ENCODE measurements at places on chromosomes 1 and 21.

DNA sequence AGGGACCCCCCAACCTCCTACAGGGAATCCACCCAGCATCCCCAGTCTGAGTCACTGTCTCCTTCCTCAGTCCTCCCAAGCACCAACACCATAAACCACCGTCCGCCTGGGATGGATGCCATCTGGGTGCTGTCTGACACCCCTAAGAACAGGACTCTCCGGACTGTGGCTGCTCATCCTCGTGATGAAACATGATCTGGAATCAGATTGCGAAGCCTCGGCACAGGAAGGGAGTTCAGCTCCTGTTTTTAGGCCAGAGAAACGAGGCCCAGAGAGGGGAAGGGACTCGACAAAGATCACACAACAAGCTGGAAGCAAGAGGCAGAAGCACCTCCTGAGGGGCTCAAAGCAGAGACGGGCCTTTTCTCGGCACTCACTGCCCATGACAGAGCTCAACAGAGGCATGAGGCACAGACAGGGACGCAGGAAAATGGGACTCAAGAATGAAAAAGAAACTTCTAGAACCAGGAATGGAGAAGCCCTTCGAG, 8.4 kb downstream of the KCNN3 start:
- no peak for DNase-seq

GRCh38 chr1:54721719-54722118, 6.1 kb downstream of the TTC4 start:
- no peak for DNase-seq

- DNase-seq, result no peak
Observed at GRCh38 chr1:17502326-17502778, 37.1 kb upstream of the ARHGEF10L start.

DNA sequence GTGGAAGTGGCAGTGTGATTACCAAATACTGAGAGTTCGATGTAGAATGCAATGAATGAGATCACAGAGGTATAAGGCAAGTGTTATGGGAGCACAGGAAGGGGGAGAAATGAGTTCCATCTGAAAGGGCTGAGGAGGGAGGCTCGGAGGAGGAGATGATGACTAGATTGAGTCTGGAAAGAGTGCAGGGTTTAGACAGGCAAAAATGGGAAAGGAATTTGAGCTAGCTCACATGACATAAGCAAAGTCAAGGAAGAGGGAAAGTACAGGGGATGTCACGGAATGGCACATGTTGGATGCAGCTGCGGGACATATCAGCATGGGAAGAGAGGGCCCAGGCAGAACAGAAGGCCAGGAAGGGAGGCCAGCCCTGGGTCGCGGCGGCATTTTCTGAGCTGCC, 132.7 kb downstream of the RUNX1 start:
- no peak for DNase-seq

GRCh38 chr21:41706678-41707077, 60.2 kb downstream of the RIPK4 start:
- no peak for DNase-seq

GRCh38 chr1:15965228-15965767, 10.6 kb downstream of the ZBTB17 start:
- DNase-seq, result no peak

GRCh38 chr1:47561523-47562007, 123.7 kb downstream of the FOXD2 start:
- DNase-seq, result no peak

DNA sequence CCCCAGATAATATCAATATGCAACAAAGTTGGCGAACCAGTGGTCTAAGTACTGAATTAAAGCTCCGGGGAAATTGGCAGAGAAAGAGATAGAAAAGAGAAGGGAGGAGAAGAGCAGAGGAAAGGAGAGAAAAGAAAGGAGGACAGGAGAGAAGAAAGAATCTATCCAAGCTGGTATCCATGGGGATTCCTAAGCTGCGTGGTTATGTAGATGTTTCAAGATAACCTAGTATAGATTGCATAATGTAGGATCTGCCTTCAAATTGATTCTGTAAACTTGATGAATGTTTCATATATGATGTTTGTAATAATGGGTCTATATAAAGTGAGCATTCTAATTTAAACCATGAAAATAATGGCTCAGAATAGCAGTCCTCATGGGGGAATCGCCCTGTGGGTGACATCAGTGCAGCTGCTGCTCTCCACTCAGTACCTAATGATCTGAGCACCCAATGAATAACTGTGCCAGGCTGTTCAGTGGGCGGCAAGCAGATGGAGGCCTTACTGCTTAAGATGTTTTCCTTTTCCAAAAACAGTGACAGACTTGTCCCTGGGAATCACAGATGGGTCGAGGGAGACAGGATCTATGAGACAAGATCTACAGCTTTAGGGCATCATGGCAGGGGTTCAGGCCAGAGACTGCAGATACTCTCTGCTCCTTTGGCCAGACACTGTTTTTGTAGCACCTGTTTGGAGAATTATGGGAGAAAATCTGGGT, 78.0 kb downstream of the LAMC2 start:
- DNase-seq, result no peak

DNA sequence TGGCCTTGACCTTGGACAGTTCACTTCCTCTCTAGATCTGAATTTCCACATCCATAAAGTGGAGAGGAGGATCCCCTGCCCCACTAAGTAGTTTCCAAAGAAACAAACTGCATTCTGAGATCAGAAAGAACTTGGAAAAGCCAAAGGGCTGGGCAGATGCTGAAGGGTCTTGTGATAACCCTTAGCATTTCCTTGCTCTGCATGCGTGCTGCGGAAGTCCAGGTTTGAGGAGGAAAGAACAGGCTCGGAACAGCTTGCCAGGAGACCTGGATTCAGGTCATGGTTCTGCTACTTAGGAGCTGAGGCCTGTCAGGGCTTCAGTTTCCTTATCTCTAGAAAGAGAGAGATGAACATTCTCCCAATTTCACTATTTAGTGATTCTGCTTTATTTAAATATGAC, 27.2 kb downstream of the IGFN1 start:
- no peak for DNase-seq

- DNase-seq, result no peak
Observed at GRCh38 chr1:98538106-98538505, 123.4 kb upstream of the SNX7 start.

- DNase-seq, result no peak
Observed at GRCh38 chr1:234231061-234231892, 142.0 kb upstream of the COA6 start.

GRCh38 chr21:21662776-21663175, 664.6 kb downstream of the NCAM2 start:
- no peak for DNase-seq

DNA sequence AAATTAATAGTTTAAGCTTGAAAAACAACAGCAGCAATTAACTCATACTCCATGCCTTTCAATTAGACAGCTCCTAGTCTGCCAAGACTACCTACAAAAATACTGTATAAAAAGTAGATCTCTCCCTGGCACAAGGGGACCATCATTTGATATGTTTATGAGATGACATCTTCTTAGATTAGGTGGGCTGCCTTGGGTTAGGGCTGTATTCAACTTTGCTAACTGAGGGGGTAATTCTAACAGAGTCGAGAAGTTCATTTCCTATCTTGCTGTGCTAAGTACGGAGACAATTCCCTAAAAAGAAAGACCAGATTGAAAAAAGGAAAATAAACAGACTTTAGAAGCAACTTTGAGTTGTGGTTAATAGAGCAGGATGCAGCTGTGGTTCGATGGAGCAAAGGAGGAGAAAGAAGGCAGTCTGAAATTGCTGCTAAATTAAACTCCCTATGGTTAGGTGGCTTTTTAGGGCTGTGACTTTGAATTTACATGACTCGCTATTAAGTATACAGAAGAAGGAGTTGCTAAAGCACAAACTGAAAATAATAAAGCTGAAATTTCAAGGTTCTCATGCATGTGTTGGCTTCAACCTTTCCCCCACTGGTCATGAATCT, 75.4 kb downstream of the CDC7 start:
- DNase-seq, result no peak

GRCh38 chr1:11594222-11594621, 60.0 kb downstream of the FBXO2 start:
- no peak for DNase-seq

DNA sequence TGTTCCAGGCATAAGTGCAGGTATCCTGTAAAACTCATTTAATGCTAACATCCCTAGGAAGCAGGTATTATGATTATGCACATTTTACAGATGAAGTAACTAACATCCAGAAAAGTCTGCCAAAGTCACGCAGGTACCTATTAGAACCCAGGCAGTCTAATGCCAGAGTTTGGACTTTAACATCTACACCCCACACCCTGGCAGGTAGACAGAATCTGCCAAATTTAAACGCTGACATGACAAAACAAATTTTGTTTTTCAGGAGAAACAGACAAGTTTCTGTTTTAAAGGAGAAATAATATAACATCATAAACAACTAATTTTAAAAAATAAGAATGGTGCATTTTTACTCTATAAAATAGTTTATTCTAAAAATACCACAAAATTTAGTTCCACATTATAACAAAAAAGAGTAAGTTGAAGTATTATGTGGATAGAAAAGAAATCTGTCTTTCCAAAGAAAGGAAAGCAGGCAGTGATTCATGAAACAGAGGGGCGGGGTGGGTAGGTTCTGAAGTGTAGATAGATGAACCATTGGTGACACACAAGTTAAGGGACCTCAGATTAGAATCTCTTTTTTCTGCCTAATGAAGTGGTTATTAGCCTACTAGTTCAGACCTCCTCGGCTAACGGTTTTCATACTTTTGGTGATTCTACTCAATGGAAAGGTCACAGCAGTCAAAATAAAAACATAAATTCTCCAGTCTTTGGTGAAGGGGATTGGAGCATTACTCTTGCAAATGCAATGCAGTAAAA, 1.7 kb downstream of the ASPM start:
- DNase-seq, result no peak

DNA sequence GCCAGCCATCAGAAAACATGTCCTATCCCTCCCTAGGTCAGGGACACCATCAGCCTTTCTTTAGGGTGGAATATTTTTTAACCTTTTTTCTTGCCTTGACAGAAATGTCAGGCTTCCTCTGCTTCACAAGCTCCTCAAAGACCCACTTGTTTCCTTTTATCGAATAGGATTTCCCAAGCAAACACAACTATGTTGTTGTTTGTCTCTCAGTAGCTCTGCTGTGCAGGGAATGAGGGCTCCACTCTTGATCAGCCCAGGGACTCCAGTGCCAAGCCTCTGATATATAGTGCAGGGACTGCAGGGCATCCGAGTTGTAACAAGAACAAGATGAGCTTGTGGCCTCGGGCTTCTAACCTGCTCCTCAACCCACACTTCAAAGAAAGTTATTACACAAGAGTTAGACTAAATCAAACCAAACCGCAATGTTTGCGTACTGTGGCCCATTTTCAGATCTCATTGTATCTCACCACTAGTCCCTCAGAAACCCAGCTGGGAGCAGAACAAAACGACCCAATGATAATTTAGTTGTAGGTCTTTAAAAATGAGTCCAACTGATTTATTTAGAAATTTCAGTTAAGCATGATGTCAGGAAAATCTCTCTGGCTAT, 108.1 kb downstream of the ATG4C start:
- no peak for DNase-seq

DNA sequence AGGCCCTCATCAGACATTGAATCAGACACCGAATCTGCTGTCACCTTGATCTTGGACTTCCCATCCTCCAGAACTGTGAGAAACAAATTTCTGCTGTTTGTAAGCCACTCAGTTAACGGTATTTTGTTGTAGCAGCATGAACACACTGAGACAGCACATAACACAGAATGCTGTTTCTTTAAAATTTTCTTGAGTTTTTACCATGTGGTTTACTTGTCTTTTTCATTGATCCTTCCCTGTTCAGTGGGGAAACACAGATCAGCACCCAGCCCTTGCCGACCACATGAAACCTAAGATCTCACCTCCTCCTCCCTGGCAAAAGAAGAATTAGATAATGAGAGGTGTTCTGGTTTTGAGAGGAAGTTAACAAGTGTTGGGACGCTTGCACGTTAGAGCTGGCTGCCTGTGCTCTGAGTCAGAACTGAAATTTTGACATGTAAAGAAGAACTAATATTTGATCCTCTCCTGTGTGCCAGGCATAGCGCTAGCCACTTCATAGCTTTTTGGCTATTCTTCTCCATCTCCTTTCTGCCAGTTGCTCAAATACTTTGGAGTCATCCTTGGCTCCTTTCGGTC, 179.6 kb downstream of the DHRS3 start:
- no peak for DNase-seq

DNA sequence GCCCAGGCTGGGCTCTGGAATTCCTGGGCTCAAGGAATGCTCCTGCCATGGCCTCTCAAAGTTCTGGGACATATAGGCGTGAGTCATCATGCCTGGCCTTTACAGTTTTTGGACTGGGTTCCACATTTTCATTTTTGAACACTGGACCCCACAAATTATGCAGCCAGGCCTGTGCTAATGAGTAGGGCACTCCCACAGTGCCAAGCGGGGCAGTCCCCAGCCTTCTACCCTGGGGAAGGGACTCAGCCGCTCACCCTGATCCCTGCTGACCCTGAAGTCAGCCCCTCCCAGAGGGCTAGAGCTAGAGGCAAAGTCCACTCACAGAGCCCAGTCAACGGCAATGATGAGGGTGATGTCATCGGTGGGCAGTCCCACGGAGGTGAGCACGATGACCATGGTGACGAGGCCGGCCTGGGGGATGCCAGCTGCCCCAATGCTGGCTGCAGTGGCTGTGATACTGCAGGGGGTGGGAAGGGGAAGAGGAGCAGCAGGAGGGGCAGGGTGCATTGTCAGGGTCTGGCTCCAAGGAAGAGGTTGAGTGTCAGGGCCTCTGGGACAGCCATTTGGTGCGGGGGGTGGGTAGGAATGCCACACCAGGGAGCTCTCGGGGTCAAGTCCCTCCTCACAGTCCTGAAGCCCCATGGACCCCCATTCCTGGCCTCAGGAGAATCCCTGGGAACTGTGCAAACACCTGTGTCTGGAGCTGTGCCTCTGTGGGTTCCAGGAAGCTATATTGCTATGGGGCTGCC, 27.6 kb downstream of the PODN start:
- DNase-seq, result no peak

All from left renal cortex interstitium (tissue), 4 donors.